Activated naive CD8-positive, alpha-beta T cell treated with anti-CD3 and anti-CD28 coated beads, Interleukin-2, amount 10 ng/mL, durations not matched to agents 7 days and 5 days (primary cell): ENCODE measurements at places on chromosomes 4 and X. TPM values are rescaled to one million over a fixed set of nuclear protein-coding genes. Genes with fewer than 3 reads are reported as not detected.

The ZNF185 gene
- total RNA-seq: 1.6 TPM

The TCP11X2 gene
- not detected for total RNA-seq

The SSX1 gene
- total RNA-seq: not detected

The VSIG1 gene
- total RNA-seq: 8.8 TPM

The FAM53A gene
- total RNA-seq: 0.54 TPM

The NPNT gene
- total RNA-seq: not detected

DNA sequence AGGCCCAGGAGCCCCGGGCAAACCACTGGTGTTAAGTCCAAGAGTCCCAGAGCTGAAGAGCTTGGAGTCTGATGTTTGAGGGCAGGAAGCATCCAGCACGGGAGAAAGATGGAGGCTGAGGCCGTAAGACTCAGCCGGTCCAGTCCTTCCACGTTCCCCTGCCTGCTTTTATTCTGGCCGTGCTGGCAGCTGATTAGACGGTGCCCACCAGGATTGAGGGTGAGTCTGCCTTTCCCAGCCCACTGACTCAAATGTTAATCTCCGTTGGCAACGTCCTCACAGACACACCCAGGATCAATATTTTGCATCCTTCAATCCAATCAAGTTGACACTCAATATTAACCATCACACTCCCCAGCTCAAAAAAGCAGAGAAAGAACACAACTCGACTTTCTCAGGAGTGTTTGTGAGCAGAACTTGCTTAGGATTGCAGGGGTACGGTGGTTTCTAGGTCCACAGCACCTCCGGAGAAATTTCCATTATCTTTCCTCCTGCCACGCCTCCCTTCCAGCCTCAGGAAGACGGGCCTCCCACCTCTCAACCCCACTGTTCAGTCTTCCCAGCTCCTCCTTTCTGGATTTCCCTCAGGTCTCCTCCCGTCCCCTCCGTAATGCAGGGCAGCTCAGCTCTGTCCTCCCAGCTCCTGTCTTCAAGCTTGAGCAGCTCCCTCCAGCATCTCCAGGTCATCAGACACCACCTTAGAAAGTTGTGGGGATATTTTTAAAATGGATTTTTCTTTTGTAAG lies 13.3 kb upstream of the TMEM271 start:
- DNase-seq: no peak

- DNase-seq: no peak
These were observed 207.8 kb downstream of the PTTG2 start for GRCh38 chr4:38167973-38168372.

GRCh38 chr4:23423540-23423939 lies 466.3 kb downstream of the PPARGC1A start:
- no peak for DNase-seq

GRCh38 chr4:87422104-87423052 lies at the start of gene NUDT9:
NUDT9 (plus strand) TSS chr4:87422573; CDS start chr4:87422906, 333 bp downstream.
- peak; percentile 87 for DNase-seq

DNA sequence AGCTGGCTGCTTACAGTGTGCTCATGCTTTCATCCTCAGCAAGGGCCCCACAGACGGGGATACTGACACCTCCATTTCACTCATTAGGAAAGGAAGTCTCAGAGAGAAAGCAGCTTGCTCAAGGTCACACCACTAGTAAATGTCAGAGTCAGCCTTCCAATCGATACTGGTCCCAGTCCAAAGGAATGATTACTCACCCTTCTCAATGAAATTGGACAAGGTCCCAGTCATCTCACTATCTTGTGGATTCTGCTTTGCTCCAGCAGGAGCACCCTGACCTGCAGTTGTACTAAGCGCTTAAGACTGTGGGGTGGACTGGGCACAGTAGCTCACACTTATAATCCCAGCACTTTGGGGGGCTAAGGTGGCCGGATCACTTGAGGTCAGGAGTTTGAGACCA lies 132.2 kb upstream of the SLC34A2 start:
- no peak for DNase-seq

- no peak for DNase-seq
These were observed 347.1 kb downstream of the GBA3 start for GRCh38 chr4:23039818-23040217.

- DNase-seq: no peak
These were observed 136.7 kb downstream of the ADAMTS3 start for GRCh38 chr4:72432282-72432681.

DNA sequence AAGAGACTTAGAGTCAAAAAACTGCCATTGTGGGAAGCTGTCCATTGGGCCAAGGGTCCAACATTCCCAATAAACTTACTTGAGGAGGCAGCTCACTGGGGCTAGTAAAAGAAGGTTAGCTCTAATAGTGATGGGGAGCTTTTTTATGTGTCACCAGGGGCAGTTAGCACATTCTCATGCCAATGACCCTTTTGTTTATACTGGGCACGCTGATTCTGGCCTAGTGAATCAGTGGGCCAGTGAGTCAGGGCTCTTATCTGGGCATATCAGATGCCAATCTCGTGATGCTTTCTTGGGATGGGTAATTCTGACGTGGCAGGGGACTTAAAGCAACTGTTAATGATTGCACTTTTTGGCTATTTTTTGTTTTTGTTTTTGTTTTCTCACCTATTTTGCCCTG lies 27.8 kb downstream of the TCEAL1 start:
- DNase-seq: no peak

DNA sequence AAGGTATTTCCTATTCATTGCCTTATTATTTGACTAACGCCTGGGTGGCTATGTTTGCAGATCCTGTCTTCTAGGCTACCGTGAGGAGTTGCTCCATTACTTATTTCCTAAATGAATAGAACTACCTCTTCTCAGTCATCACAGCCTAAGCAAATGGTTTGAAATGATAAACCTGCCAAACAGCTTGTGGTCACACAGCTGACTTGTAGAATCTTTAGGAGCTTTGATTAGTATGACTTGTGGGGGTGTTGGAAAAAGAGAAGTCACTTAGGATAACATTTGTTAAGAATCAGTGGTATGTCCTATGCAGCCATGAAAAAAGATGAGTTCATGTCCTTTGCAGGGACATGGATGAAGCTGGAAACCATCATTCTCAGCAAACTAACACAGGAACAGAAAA lies 169.3 kb downstream of the PPARGC1A start:
- DNase-seq: no peak
